Activated T-helper 1 cell treated with anti-CD3 and anti-CD28 coated beads, Interleukin-12 subunit alpha, Interleukin-12 subunit beta, Interleukin-2, Interleukin-4 antibody, amounts not matched to agents 30 ng/mL and 10 ng/mL and 1 ng/mL, durations not matched to agents 14 hours and 24 hours and 36 hours (primary cell): ENCODE measurements at places on chromosomes 7 and 10. TPM values are rescaled to one million over a fixed set of nuclear protein-coding genes. Genes with fewer than 3 reads are reported as not detected.

GRCh38 chr10:132939957-132940790 is 2.2 kb downstream of the CFAP46 start:
- DNase-seq: no peak

Gene IGFBP1
- not detected in 2 replicates for total RNA-seq

DNA sequence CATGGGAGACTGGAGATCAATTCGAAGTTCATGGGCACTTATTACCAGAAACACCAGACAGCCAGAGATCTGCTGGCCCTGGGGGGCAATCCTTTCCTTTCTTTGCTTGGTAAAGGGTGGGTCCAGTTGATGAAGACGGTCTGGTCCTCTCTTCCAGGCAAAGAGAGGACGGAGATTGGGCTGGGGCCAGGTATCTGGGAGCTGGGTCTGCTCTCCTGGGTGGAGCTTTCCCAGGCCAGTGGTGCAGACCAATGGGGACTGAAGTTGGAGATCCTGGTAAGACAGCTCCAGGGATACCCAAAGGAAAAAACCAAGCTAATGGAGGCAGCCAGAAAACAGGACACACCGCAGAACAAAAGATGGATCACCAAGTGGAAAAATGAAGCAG is 18.3 kb downstream of the NOD1 start:
- no peak for DNase-seq

DNA sequence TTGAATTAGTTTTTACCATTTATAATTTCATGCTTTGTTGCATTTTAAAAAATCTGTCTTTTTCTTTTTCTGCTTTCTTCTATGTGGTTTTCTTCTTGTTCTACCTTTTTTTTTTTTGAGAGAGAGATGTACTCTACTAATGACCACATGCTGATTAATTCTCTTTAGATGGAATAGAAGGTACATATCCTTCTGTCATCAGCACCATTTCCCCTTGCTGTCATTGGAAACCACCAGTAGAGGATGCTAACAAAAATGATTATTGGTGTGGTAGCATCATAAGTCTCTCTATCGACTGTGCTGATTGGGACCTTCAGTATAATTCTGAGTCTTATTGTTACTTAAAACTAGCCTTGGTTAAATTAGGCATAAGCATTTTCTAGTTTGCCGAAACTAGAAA is 3.6 kb downstream of the ZEB1 start:
- no peak for DNase-seq

- no peak for DNase-seq
Measured at GRCh38 chr10:48759113-48759901, 74.6 kb downstream of the WDFY4 start.

DNA sequence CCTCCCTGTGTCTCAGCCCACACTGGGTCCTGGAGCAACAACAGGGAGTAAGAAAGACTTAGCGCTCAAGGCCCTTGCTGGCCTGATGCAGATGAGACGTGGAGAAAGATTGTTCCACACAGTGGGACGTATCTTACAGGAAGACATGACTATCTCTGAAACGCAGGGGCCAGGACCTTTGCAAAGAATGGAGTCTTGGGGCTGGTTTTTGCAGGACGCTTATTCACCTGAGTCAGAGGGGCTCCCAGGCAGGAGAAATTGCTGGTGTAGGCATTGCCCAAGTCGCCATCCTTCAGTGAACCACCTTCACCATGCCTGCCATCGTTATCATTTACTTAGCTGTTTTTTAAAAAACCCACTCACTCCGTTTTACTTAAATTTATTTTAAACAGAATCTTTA is 11.8 kb upstream of the GDF10 start:
- DNase-seq: no peak

Gene SPDYE16
- total RNA-seq: 0.15 TPM in 1 of 2 replicates, not detected in the other

DNA sequence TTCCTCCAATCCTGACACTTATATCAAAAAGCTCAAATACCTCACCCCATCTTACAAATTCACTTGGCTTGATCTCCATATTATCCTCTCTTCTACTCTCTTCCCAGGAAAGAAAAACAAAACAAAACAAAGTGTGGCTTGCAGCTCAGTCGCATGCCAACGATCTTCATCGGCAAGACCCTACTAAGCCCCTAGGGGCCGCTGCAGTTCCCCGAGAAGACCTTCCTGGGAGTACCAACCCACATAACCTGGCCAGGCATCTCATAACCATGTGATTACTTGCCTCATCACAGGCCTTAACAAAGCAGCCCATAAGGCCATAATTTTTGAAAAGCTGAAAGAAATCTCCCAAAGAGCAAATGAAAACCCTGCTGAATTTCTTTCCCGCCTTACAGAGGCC is 103.7 kb downstream of the ZNF92 start:
- DNase-seq: no peak

Gene POT1
- 27.1 and 31.1 TPM in 2 replicates for total RNA-seq

- no peak for DNase-seq
Measured at GRCh38 chr7:148507787-148508186, 82.8 kb upstream of the C7orf33 start.

Gene MOGAT3
- total RNA-seq: not detected in 2 replicates

GRCh38 chr10:29839826-29840515 is 205.2 kb upstream of the SVIL start:
- DNase-seq: no peak

- DNase-seq: no peak
Measured at GRCh38 chr7:95198863-95199262, 125.5 kb downstream of the PON1 start.

GRCh38 chr10:27344568-27345454 is 104.2 kb upstream of the ACBD5 start:
- DNase-seq: no peak

DNA sequence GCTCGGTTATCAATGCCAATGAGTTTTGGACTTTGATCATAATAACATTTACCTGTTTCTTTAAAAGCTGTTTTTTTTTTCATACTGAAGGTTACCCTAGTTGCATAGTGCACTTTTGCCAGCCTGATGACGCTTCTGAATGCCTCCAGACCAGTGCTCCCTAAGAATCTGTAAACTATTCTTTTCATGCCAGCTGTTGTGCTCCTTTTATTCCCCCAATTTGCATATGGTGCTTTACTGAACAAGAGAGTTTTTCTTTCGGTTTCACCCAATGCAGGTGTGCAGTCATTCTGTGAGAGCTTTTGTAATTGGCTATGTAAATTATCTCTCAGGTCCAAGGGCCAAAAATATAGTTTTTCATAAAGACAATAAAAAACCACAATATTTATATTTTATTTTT is 48.1 kb upstream of the GLCCI1 start:
- peak; percentile 12 for DNase-seq

Gene PGAM2
- 0.42 and 0.78 TPM in 2 replicates for total RNA-seq

DNA sequence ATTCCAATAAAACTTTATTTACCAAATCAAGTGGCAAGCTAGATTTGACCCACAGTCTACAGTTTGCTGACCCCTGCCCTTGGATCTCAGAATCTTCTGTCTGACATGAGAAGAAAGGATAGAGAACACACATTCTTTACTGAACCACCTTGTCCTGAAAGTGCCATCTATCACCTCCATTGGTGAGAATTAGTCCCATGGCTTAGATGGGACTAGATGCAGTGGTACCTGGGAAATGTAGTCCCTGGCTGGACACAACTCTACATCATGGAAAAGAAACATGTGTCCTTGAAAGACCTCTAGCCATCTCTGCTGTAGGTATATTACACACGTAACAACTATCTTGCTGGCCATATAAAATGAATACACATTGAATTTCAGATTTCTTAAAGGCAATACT is 336.2 kb downstream of the LHFPL3 start:
- DNase-seq: no peak

Gene BEND7
- not detected in 2 replicates for total RNA-seq

DNA sequence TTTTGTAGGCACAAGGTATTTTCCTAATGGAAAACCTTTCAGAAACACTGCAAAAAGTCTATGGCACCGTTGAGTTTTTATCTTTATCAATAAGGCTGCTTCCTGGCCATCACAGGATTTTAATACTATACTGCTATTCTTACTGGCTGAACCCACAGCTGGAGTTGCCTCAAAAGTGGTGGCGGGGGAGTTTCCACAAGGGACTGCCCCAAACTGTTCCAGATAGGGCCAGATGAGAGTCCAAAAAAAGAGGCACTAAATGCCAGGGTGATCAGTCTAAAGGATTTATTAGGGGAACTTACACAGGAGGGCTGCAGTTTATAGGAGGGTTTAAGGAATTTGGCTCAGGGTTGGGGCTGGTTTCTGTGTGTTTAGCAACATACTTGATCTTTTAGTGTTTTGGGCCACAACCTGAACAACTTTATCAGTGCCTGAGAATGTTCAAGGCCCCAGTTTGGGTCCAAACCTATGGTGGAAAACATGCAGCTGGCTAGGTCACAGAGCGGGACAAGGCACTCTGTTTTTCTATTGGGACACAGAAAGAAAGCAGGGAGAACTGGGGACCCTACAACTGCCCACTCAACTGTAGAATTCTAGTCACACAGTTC is 41.4 kb downstream of the STAM start:
- no peak for DNase-seq

DNA sequence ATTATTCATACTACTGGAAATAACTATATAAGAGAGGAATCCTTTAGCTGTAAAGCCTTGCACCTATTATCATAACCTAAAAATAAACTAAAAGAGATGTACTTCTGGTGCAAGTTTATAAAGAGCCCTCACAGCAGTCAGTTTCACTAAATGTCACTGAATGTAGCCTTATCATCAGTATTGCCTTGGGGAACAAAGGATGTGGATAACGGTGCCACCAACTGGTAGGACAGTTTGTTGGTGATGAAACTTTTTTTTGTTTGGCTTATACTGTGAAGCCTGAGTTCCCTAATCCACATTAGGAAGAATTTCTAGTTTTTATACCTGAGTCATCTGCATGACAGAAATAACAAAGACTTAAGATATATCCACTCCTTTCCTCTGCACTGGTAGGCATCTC is 117.9 kb upstream of the COL1A2 start:
- DNase-seq: no peak

GRCh38 chr10:61708846-61709245 is 46.1 kb downstream of the CABCOCO1 start:
- no peak for DNase-seq

Gene ALOX5
- total RNA-seq: 2.9 and 3.1 TPM in 2 replicates

Gene CLEC2L
- total RNA-seq: not detected in 2 replicates

DNA sequence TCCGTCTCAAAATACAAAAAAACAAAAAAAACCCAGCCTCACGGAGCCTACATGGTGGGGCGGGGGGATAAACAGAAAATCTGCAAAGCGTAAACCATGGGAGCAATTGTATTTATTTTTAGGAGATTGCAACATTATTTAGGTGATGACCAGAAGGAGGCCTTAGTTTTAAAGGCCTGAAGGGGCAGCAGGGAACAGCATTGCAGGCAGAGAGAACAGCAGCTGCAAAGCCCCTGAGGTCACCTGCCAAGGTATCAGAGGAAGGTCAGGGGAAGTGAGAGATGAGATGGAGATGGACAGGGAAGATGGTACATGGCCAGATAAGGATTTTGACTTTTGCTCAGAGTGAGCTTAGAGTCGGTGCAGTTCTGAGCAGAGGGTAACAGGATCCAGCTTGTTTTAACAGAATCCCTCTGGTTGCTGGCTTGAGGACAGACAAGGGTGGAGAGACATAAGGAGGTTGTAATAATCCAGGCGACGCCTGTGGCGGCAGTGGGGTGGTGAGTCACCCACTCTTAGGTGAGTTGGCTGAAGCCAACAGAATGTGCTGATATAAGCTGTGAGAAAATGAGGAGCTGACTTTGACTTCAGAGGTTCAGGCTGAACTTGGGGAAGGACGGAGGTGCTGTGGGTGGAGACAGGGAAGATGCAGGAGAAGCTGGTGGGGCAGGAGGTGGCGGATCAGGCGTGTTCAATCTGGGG is 82.3 kb upstream of the GTF2I start:
- DNase-seq: no peak

- DNase-seq: no peak
Measured at GRCh38 chr10:45249978-45250693, 65.3 kb downstream of the OR13A1 start.

GRCh38 chr10:51892965-51893658 is 193.7 kb upstream of the CSTF2T start:
- DNase-seq: no peak

- DNase-seq: no peak
Measured at GRCh38 chr10:22619101-22619500, 95.3 kb downstream of the PIP4K2A start.

Gene ELFN1
- 0.05 TPM in 1 of 2 replicates, not detected in the other for total RNA-seq

Gene DBF4
- total RNA-seq: 68.6 and 76.6 TPM in 2 replicates

GRCh38 chr7:78316110-78316509 is 517.5 kb downstream of the PHTF2 start:
- no peak for DNase-seq

- DNase-seq: no peak
Measured at GRCh38 chr10:62619413-62619738, 185.1 kb upstream of the ADO start.

DNA sequence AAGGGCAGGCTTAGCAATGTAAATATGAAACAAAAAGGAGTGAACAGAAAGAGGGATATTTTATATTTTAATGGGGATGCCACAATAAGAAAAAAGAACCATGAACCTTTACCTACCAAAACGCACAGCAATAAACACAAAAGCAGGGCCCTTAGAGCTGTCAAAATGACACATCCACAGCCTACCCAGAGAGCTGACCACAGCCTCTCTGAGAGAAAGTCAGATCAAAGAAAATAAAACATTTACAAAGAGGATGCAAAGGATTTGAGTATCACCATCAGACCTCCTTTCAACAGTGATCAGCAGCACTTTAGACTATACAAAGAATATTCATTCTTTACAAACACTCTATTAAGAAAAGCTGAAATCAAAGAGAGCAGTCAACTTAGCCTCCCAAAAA is 52.9 kb downstream of the ERCC6 start:
- no peak for DNase-seq

GRCh38 chr10:116271593-116272439 is 1.2 kb downstream of the GFRA1 start:
- no peak for DNase-seq

DNA sequence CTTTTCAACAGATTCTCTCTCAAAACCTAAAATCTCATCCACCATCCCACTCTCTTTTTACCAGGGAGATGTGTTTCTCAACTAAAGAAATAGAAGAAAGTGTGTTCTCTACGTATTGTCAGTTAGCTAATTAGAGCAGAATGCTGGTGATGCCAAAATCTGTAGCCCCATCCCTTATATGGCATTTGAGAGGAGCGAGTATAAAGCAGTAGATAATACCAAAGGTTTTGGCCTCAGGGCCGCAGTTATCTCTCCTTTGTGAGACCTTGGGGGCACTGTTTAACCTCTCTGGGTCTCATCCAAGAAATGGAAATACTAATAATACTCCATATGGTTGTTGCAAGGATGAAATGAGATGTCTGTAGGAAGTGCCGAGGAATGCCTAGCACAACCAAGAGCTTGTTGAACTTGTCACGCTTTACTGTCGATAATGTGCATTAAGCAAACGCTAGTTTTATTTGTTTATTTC is 456 bp upstream of the DLD start:
- DNase-seq: no peak

- peak; percentile 11 for DNase-seq
Measured at GRCh38 chr7:27972276-27972675, 208.3 kb downstream of the JAZF1 start.
